ENCODE measurements at places on chromosomes 7 and 10.

DNA sequence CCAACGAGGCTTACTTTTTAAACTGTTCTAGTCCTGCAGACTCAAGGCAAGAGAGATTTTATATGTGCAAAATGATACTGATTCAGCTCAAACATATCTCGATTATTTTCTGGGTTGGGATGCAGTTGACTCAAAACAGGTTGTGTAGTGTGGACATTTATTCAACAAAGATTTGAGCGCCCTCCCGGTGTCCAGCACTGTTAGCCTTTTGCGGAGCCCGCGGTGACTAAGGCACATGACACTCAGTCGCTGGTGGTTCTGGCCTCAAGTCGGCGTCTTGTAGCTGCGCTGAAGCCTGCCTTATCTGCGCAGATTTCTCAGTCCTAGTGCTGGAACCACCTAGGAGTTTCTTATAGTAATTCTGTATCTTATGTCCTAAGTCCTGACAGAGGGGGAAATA is 938 bp upstream of the CADPS2 start:
- DNase-seq, result peak; percentile 26

- DNase-seq, result no peak
Measured at GRCh38 chr7:118580743-118581382, 356.4 kb downstream of the ANKRD7 start.

DNA sequence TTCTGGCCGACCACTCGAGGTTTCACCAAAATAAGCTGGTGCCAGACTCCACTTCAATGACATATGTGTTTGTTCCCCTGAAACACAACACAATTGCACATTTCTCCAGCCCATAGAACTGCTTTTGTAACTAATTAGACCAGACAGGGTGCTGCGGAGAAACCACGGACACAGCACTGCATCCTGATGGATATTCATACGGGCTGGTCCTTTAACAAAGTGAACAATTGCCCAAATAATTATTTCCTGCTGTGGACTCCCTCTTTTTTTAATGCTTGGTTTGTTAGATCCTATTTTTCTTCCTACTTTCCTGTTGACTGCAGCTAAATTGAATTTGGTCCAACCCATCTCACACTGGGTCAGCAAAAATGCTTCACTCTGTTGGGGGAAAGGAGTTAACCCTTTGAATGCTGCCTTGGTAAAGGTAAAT is 198.6 kb upstream of the BMPER start:
- DNase-seq, result no peak

DNA sequence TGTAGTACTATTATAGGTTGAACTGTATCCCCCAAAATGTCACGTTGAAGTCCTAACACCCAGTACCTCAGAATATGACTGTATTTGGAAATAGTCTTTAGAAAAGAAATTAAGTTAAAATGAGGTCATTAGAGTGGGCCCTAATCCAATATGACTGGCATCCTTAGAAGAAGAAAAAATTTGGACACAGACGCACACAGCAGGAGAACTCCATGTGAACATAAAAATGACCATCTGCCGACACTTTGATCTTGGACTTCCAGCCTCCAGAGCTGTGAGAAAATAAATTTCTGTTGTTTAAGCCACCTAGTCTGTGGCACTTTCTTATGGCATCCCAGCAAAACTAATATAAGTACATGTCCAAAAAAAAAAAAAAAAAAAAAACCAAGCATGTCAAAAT is 225.8 kb downstream of the PARD3 start:
- no peak for DNase-seq

- no peak for DNase-seq
Measured at GRCh38 chr10:128629111-128630096, 503.2 kb upstream of the MKI67 start.

DNA sequence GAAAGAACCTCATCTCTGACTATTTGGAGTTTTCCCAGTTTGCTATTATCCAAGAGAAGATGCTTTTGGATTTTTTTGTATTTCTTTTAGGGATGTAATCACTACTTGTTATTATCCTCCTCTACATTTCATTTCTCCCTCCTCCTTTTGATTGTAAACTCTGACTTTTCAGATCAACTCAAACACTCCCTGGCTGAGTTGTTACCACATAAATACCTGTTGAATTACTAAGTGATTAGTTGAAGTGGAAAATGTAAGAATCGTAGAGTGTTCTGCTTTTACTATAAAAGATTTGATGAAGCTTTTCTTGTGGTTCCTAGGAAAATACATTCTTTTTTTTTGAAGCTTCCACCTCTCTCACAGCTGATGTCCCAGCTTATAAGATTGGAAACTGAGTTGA is 164.1 kb upstream of the C1GALT1 start:
- DNase-seq, result no peak

DNA sequence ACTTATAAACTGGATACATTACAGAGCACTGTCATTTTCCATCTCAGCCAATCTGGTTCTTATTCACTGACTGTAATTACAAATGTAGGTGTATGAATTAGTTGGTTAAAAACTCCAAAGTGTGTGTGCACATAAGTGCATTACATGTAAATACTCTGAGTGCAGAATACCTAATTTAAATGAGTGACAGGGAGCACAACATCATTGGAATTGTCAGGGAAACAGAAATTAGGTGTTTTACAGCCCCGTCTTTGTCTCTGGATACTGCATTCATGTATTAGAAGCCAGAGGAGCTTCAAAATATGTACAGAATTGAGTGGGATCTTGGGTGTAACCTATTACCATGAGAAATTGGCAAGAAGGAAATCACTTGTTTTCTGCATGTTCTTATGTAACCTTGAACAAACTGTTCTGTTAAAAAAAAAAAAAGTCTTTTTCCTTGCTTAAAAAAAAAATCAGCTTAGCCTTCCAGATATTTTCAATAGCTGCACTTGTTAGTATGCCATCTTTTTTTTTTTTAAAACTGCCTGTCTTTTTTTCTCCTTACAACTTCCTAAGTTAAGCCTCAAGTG is 31.1 kb downstream of the CELF2 start:
- no peak for DNase-seq

- DNase-seq, result no peak
Measured at GRCh38 chr10:88979153-88979562, 11.4 kb upstream of the FAS start.

GRCh38 chr7:158648787-158649186 is 55.8 kb downstream of the NCAPG2 start:
- DNase-seq, result no peak

DNA sequence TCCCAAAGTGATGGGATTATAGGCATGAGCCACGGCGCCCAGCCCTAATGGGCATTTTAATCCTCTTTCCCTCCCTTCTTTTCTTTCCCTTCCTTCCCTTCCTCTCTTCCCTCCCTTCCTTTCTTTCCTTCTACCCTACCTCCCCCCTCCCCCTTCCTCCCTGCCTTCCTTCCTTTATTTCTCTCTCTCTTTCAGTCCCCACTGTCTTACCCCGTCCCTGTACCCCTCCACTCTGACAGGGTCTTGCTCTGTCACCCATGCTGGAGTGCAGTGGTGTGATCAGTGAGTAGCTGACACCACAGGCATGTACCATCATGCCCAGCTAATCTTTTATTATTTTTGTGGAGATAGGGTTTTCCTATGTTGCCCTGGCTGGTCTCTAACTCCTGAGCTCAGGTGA is 24.2 kb downstream of the LCOR start:
- DNase-seq, result no peak

DNA sequence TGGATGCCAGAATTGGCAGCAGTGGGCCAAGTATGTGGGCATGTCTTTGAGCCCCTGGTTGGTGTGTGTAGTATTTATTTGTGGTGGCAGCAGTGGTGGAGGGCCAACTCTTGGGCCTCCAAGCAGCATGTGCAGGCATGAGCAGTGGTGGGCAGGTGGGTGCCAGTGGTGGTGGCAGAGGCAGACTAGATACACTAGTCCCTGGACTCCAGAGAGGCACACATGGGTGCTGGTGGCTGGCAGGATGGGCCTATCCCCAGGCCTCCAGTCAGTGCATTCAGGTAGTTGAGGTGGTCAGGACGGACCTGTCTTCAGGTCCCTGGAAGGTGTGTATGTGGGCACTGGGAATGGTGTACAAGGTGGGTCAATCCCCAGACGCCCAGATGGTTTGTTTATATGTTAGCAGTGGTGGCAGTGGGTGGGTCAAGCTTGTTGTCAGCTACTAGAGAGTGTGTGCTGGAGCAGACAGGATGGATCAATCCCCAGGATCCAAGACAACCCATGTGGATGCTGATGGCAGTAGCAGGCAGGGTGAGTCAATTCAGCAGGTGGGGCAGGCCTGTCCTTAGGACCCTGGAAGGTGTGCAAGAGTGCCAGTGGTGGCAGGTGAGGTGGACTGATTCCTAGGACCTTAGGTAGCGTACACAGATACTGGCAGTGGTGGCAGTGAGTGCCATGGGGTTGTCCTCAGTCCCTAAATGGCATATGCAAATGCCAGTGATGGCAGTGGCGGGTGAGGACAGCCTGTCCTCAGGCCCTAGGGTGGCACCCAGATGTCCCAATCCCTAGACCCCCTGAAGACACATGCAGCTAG is 294.3 kb downstream of the RPS24 start:
- no peak for DNase-seq

DNA sequence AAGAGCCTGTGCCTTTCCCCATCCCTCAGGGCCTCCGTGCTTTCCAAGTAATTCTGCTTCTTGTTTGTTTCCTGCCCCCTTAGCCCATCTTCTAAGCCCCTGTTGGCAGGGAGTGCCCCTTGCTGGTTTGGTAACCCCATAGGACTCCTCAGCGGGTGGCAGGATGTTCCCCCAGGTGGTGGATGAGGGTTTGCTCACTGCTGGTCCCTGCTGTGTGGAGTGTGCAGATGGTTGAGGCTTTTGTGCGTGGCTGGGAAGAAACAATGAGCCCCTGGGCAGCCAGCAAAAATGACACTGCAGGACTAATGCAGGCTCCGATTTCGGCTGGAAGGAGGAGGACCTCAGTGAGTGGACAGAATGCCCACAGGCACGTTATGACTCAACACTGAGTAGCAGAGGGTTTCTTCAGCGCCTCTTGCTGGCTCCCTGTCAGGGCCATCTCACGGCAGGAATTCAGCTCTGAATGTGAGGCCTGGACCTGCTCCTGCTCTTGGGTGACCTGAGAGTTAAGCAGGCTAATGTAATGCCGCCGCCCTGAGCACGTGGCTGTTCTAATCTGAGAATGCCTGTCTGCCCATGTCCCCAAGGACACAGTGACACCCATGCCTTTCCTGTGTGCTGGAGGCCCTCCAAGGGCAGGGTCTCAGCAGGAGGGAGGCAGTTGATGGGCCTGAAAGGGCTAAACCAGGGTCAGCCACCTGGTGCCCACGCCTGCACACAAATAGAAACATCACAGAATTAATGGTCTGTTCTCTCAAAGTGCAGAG is 16.6 kb downstream of the BAG3 start:
- no peak for DNase-seq

- DNase-seq, result no peak
Measured at GRCh38 chr7:28355635-28356319, 56.5 kb upstream of the CREB5 start.

- DNase-seq, result peak; percentile 65
Measured at GRCh38 chr10:47381427-47382379, 2.4 kb downstream of the ZNF488 start.

GRCh38 chr7:85602196-85602595 is 415.3 kb upstream of the SEMA3D start:
- DNase-seq, result no peak

DNA sequence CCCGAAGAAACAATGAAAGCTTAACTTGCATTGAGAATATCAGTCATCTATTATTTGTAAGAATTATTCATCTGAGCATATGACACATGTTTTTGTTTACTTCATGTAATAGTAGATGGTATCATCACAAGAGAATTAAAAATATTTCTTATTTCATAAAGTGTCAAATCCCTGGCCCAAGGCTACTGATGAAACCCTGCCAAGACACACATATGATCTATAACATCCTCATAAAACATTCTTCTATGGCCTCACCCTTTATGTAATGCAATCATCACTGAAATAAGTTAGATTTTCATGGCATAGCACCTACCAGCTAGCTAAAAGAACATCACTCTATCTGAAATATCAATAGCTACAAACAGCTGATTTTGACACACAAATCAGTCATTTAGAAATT is 385.6 kb upstream of the PHF14 start:
- DNase-seq, result no peak

- DNase-seq, result no peak
Measured at GRCh38 chr7:47368190-47368812, 213.6 kb downstream of the TNS3 start.

DNA sequence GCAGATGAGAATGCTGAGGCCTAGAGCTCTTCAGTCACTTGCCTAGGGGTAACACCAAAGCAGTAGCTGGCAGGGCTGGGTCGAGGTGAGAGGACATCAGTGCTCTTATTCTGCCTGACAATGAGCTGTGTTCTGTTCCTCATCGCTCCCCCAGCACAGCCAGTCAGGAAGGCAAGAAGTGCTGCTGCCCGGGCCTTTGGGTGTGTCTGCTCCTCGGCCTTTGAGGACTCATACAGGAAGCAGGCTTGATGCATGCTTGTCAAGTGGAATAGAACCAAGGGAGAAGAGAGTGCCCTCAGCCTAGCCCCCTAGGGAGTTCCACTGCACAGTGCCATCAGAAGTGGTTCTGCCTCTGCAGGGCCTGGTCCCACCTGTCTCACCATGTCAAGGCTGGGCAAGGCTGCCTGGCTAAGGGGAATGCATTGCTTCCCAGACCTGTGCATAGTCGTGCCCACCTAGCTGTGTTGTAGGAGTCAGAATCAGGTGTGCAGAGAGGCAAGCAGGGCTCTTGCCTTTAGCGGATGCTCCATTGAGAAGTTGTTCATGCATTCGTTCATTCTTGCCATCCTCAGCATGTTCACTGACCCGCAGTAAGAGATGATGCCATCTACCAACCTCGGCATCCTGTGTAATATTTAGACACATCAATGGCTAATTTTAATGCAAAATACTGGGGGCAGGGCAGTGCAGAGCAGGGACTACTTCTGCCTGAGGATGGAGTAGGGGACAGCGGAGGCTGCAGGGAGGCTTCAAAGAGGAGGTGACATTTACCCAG is 156.6 kb downstream of the RPS24 start:
- DNase-seq, result no peak

GRCh38 chr7:35701287-35701900 is 6.5 kb upstream of the HERPUD2 start:
- DNase-seq, result no peak
